Stimulated activated CD4-positive, alpha-beta T cell treated with anti-CD3 and anti-CD28 coated beads, Interleukin-1b, Interleukin-23, amount 100 ng/mL, for 1 hour (primary cell): ENCODE measurements at places on chromosomes 1 and 21.

DNA sequence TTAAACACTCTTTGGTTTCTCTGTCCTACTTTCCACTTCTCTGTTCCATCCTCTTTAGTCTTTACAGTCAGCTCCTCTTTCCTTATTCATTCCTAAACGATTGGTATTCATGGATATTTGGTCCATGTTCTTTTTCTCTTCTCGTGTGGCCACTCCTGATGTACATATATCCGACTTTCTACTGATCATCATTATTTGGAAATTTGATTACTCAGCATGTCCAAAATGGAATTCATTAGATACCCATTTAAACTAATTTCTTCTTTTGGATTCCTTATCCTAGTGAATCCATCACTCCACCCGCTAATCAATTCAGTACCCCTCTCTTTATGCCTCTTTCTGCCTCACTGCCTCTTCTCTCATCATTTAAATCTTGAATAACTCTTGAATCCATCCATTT lies 43.8 kb upstream of the TNFSF18 start:
- DNase-seq, result no peak

- no peak for DNase-seq
Observed at GRCh38 chr1:65741993-65742392, 50.7 kb upstream of the PDE4B start.

DNA sequence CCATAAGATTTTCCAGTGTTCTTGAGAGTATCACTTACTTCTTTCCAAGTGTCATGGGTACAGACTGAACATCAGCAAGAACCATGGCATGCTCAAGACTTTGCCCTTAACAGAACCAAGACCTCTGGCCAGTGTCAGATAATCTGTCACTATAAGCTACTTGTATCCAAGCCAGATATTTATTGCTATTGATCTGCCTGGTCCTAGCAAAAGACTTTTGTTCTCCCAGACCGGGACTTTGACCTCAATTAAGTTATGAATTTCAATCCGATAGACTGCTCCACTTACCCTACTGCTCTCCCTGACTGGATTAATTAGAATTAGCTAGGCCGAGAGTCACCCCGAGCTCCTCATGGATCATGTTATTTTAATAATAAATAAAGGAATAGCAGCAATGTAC lies 129.6 kb downstream of the ACBD6 start:
- no peak for DNase-seq

- DNase-seq, result no peak
Observed at GRCh38 chr1:10888291-10888690, 91.8 kb upstream of the CASZ1 start.

GRCh38 chr21:38908537-38908936 lies 102.8 kb downstream of the ETS2 start:
- DNase-seq, result no peak

DNA sequence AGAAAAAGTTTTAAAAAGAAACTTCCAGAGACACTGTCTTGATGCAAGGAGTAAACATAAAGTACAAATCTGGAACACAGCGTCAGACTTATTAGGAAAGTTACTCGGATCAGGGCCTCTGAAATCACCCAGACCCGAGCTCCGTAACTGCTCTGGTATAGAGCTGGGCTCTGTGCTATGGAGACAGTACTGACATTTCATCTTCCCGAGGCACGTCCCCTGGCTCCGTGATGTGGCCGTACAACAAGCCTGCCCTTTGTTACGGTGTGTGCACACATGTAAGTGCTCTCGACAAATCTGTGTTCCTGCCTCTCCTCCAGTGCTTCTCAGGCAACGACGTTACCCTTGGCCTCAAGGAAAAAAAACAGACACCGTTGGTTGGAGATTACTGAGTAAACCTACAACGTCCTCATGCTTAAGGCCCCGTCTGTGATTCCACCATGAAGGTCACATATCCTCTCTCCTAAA lies 107.0 kb upstream of the IRF2BP2 start:
- no peak for DNase-seq

DNA sequence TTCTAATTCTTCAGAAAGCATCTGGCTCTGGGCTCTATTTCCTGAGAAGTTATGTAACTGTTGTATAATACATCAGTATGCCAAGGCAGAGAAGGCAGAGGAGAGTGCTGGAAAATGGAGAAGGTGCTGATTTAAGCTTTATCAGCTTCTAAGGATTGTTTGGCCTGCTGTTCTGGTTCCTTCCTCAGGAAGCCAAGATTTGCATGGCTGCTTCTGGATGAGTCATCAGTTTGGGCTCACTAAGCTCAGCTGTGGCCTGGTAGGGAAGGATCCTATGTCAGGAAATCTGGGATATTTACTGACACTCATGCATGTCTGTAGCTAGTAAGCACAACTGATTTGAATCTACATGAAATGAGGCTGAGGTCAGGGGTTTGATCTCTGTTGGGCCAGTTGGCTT lies 73.2 kb upstream of the ADGRL4 start:
- no peak for DNase-seq

DNA sequence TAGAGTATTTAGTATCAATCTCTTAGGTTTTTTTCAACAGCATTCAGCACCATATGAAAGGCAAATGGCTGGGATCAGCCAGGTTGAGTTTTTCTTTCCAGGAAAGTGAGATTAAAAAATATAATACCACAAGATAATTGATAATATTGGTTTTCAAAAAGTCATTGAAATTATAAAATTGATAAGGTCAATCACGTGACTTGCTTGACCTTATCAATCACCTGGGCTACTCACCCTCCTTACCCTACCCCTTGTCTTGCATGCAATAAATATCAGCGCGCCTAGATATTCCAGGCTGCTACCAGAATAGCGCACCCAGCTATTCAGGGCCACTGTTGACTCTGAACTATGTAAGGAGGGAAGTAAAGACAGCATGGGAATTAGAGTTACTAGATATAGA lies 31.5 kb downstream of the EBNA1BP2 start:
- DNase-seq, result no peak

DNA sequence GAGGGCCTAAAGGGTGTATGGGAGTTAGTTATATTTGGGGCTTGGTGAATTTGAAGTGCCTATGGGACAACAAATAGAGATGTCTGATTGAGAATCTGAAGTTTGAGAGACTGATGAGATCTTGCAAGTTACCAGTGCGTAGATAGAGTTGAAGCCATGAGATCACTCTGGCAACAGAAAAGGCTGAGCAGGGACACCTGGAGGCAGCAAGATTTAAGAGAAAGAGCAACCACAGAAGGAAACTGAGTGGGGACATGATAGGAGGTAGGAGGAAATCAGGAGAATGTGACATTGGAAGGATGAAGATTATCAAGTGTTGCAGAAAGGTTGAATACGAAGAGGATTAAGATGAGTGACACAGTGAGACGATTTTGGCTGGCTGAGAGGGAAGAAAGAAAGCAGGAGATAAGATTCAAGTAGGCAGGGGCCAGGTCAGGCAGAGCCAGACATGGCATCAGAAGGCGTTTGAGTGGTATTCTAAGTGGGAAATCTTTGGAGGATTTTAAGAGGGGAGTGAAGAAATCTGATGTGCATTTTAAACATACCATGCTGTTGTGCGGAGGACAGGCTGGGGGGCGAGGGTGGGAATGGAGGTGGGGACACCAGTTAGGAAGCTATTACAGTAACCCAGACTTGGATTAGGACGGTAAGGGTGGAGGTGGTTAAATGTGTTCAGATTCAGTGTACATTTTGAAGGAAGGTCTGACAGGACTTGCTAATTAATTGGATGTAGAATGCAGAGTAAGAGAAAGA lies 3.0 kb upstream of the MPL start:
- DNase-seq, result no peak

DNA sequence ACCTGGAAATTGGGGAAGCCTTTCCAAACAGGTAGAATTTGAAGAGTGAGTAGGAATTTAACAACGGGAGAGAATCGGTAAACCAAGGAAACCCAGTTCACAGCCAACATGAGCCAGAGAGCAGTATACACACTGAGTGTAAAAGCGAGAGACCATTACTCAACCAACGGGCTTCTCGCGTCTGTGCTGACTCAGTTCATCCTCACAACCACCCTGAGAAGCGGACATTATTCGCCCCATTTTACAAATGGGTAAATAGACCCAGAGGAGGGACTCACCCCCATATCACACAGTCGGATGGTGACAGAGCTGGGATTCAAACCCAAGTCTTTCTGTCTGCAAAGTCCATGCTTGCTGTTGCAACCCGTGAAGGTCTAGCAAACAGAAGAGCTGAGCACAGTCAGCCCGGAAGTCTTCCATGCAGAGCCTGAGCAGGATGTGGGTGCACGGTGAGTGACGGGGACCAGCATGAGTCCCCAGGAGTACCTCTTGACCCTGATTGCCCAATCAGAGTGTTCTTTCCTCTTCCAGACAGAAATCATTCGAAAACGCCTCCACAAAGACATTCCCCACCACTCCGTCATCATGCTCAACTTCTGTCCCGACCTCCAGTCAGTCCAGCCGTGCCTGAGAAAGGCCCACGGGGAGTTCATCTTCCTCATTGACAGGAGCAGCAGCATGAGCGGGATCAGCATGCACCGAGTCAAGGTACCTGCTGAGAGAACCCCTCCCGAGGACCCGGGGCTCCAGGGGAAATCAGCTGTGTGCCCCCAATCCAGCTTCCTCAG lies 32.3 kb downstream of the VWA5B1 start:
- DNase-seq, result no peak

GRCh38 chr1:58741678-58742553 lies 41.9 kb downstream of the JUN start:
- no peak for DNase-seq

DNA sequence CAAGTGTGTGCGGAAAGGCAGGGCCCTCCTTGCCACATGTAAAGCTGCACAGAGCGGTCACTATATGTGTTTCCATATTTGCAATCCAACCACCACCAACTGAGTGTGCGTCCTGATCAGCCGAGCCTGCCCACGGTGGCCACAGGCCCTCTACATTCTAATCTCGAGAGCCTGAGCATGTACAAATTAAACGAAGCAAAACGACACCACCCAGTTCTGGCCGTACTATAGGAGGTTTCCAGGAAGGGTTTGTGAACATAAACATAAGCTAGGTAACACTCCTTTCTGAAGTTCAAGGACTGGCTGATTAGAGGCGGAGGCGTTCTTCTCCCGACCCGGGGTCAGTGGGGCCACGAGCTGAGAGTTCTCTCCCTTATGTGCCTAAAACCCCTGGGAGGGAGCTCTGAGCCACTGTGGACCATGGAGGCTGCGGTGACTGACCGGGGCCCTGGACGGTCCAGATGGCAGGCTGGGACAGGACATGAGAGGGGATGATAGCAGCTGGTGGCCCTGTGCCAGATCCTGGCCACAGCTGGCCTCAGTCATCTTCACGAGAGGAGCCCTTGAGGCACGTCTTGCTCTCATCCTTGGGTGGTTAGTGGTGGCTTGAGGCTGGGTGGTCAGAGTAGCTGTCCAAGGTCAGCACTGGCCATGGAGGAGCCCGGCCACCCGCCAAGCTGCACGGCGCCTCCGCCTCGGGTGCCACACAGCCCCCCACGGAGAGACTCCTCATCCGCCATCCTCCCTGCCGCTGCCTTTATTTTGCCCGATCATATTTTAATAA lies 39.1 kb upstream of the TRAPPC10 start:
- DNase-seq, result no peak

DNA sequence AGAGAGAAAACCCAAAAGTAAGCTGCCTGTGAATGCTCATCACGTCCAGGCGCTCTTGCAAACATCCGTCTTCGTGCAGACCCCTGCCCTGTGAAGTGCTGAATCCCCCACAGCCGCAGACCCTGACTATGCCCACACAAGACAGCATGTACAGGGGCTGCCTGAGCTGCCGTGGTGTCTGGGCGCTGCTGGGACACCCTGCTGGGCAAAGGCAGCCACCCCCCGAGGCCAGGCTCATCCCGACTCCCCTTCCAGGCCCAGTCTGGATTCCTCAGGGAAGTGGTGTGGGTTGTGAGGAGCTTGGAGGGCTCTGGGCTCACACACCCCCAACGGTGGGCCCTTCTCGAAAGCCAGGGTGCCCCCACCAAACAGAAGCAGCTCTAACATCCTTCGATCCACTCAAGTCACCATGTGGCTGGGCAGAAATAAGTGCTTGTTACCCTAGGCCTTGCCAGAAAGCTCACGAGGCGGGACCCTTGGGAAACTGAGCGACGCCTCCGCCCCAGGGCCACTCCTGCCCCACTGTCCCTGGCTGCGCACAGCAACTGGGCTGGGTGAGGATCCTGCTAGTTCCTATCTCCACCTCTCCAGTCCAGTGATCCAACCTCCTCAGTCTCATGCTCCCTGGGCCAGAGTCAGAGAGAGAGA lies 4.8 kb upstream of the WNT9A start:
- DNase-seq, result no peak

GRCh38 chr1:155173478-155174323 lies at the start of gene TRIM46:
TSS of gene TRIM46 (plus strand) at chr1:155173849. CDS start at chr1:155173967, 118 bp downstream.
- peak; percentile 46 for DNase-seq

DNA sequence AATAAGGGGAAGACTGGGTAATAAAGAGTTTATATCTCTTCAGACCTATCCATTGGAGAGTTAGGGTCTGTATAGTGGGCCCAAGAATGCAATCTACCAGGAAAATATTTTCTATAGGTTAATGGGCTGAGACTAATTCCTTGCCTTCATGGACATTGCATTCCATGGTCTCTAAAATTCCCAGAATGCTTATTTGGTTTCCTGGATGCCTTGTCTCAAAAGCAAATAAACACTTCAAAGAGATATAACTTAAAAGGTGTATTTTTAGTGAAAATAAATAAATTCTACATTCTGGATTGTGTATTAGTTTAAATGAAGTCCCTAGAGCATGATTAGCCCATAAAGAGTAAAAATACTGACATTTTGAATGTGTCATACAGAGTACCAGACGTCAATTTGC lies 550.1 kb upstream of the PKN2 start:
- DNase-seq, result no peak

DNA sequence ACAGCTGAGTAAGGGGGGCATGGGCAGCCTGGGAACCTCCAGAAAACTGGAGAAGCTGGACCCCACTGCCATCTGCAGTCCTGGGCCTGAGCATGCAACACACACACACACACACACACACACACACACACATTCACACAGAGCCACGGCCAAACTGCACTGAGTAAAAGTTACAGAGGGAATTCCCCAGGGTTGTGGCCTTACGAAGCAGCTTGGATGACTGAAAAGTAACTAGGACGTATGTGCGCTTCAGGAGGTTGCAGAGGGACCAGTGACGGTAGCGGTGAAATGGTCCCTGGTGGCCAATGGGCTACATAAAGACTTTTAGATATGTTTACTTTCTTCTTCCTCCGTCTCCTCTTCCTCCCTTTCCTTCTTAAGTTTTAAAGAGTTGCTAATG lies 232.5 kb upstream of the TMEM51 start:
- DNase-seq, result no peak

GRCh38 chr1:5495596-5496410 lies 496.4 kb downstream of the NPHP4 start:
- DNase-seq, result no peak

- no peak for DNase-seq
Observed at GRCh38 chr1:32830092-32830852, 12.8 kb downstream of the S100PBP start.

DNA sequence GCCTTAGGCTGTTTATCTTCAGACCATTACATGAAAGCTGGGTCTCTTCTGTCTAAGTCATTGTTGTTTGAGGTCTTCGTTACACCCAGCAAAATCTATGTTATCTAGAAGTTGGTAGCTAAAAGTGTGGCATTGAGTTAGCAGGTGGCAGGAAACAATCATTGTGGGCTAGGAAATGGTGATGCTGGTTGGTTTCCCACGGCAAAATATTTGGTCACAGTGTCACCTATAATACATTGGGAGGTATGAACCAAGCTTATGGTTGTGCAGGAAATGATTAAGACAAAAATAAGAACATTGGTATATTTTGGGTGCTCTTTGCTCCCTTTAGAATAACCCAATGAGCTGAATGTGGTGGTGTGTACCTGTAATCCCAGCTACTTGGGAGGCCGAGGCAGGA lies 169.7 kb downstream of the TRIM33 start:
- DNase-seq, result no peak

GRCh38 chr21:38488640-38489270 lies 9.5 kb downstream of the ERG start:
- no peak for DNase-seq

- DNase-seq, result no peak
Observed at GRCh38 chr1:229019663-229020271, 251.1 kb upstream of the RAB4A start.
